T-helper 9 cell (primary cell): ENCODE measurements at places on chromosomes 3 and 15.

DNA sequence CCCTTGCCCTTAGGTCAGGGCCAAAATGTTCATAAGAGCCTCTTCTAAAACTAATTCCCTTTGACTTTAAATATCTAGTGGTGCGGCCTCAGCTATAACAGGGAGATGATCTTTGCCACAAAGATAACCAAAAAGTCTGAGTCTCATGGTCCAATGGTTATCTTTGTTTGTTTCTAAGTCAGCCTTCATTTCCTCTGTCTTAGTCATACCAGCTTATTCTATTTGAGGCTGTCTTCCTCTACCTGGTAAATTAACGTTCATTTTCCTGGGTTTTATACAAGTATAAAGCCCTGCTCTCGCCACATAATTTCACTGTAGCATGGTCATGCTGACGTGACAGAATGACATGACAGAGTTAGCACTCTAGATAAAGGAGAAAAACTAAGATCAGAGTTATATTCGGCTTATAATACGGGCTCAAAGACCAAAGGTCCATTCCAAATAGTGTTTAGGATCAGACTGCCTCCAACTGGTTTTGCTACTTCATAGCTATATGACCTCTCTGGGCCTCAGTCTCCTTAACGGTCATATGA lies 18.4 kb downstream of the ZNF860 start:
- DNase-seq = no peak

GRCh38 chr3:187807086-187807862 lies 62.0 kb upstream of the BCL6 start:
- DNase-seq = no peak

DNA sequence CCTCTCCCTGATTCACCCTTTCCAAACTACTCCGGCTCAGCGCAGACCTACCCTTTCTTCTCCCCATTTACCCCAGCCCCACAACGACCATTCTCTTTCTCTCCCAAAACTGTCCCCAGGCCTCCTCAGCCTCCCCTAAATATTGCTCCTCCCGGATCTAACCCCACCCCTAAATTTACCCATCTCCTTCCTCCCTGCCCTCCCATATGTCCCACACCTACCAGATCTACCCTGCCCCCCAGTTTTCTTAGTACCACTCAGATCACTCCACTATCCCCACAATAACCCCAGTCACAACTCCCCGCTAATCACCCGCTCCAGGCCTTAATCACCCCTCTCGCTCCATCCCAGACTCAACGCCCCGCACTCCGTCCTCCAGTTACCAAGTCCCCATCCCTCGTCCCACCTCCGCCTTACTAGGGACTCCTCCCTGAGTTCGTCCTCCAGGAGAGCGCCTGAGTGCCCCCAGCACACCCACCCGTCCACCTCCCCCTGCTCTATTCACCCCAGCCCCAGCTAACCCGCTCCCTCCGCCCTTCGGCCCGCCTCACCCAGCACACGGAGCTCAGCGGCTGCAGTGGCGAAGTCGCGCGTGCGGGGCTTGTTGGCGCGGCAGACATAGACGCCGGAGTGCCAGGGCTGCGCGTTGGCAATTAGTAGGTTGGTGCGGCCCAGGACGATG lies 18.6 kb upstream of the IGDCC3 start:
- DNase-seq = no peak

DNA sequence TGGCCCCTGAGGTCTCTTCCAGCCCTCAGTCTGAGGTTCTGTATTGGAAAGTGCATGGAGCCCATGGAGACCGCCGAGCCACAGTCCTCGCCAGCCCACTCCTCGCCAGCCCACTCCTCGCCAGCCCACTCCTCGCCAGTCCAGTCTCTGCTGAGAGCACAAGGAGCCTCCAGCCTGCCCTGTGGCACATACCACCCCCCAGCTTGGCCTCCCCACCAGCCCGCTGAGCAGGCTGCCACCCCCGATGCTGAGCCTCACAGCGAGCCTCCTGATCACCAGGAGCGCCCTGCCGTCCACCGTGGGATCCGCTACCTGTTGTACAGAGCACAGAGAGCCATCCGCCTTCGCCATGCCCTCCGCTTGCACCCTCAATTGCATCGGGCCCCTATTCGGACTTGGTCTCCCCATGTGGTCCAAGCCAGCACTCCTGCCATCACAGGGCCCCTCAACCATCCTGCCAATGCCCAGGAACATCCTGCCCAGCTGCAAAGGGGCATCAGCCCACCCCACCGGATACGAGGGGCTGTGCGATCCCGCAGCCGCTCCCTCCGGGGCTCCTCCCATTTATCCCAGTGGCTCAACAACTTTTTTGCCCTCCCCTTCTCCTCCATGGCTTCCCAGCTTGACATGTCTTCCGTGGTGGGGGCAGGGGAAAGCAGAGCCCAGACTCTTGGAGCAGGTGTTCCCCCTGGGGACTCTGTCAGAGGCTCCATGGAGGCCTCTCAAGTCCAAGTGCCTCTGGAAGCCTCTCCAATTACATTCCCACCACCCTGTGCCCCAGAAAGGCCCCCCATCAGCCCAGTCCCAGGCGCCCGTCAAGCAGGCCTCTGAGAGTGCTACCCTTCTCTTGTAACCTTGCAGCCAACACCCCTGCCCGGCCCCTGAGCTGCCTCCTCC lies 40.9 kb downstream of the PML start:
- no peak for DNase-seq
